ENCODE measurements at places on chromosomes 4 and X.

DNA sequence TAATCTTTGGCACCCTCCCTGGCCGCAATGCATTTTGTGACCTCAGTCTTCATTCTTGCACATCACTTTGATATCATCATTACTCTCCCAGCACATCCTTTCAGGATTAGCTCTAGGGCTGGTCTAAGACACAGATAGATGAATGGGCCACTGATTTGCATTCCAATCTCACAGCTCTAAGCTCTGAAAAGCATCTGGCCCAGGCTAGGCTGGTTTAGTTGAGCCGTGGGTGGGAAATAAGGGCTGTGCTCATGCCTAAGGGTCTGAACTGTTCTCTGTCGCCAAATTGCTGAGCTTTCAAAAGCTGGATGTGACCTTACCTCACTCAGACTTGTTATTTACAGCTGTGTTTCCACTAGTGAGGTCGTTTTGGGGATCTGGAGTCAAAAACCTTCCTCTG is 30.0 kb upstream of the SLC9A7 start:
- DNase-seq: no peak

DNA sequence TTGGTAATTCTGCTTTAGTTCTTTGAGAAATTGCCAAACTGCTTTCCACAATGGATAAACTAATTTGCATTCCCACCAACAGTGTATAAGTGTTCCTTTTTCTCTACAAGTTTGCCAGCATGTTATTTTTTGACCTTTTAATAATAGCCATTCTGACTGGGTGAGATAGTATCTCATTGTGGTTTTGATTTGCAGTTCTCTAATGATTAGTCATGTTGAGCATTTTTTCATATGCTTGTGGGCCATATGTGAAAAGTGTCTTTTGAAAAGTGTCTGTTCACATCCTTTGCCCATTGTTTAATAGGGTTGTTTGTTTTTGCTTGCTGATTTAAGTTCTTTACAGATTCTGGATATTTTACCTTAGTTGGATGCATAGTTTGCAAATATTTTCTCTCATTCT is 25.9 kb downstream of the ENPEP start:
- DNase-seq: no peak

GRCh38 chr4:148454835-148455234 is 12.6 kb upstream of the NR3C2 start:
- DNase-seq: no peak

- no peak for DNase-seq
These were observed 25.4 kb downstream of the MBNL3 start for GRCh38 chrX:132463411-132463810.

DNA sequence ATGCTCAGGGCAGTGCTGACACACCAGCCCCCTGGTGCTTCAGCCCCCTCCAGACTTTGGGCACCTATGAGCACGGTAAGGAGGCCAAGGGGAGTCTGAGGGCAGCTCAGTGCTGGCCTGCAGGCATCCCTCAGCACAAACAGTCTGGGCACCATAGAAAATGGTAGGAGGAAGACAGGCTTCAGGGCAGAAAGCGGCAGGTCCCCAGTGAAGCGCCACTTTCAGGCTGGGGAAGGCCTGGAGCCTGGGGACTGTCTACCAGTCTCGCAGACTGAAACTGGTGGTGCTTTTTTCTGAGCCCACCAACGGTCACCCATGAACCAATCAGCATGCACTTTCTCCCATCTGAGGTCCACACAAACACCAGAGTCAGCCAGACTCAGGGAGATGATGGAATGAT is 1074.7 kb downstream of the PCDH18 start:
- no peak for DNase-seq

DNA sequence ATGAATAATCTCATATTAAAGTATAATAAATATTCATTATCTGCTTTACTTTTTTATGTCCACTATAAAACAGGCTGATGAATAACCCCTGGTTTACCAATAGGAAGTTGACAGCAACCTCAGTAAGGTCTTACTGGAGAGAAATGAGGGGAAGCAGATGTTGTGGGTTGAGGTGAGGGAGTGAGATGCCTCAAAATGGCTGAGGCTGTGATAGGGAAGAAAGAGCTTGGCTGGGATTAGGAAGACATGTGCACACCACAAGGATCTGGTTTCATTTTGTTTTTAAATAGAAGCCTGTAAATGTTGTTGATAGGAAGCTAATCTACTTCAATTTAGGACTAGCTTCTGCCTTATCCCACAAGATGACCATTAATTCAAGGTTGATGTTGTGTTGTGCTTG is 14.4 kb upstream of the CYBB start:
- DNase-seq: no peak

DNA sequence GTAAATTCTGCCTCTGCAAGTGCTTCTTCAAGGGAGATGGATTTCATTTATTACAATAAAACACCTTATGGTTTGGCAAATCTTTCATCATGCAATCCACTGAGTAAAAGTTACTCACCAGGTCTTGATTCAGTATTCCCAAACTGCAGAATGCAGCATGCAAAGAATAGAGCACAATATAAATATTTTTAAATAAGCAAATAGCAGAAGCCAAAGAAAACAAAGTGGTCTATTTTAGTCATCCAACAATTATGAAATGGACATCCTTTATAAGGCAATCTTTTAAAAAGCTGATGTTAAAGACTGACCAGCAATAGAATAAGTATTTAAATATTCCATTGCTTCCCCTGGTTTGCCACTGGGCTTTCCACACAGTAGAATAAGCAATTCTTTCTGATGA is 59.5 kb downstream of the SLC39A8 start:
- no peak for DNase-seq

- no peak for DNase-seq
These were observed 1.8 kb upstream of the DOCK11 start for GRCh38 chrX:118493653-118494297.

GRCh38 chrX:79162076-79162475 is 17.6 kb downstream of the GPR174 start:
- DNase-seq: no peak

- DNase-seq: no peak
These were observed 1957.0 kb upstream of the AGA start for GRCh38 chr4:179399054-179399782.

DNA sequence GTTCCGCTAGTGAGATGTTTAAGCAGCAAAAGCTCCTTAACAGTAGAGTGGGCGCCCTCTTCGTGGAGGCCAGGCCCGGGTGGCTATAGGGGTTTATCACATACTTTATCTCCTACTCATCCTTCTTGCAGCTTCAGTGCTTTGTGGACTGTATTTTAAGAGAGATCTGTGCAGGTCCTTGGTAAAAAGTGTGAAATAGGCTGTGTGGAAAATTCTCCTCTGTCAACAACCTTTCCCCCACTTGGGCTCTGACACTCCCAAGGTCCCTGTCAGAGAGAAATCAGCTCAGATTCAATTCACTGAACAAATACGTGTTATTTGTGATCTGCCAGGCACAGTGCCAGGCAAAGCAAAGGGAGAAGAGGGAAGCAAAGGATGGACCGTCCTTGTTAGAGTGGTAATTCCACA is 214.3 kb upstream of the PPARGC1A start:
- DNase-seq: no peak

DNA sequence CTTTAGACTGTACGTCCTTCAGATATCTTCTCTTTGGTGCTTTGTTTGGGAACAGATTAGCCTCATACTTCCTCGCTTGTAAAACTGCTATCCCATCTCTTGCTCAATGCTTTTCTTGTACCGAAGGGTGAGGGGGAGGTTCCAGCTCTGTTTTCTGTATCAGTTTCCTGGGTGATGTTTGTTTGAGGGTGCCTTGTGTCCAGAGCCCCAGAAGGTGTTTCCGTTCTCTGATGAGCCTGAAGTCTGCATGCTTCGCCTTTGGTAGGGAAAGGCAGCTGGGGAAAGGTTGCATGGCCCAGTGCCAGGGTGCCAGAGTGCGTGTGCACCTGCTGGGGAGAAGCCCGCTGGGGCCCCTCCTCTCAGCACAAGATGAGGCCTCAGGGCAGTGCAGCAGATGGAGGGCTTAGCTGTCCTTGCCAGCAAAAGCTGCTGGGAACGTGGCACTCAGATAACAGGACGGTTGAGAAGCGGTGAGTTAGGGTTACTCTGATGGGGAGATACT is 73.7 kb downstream of the TBL1X start:
- no peak for DNase-seq

DNA sequence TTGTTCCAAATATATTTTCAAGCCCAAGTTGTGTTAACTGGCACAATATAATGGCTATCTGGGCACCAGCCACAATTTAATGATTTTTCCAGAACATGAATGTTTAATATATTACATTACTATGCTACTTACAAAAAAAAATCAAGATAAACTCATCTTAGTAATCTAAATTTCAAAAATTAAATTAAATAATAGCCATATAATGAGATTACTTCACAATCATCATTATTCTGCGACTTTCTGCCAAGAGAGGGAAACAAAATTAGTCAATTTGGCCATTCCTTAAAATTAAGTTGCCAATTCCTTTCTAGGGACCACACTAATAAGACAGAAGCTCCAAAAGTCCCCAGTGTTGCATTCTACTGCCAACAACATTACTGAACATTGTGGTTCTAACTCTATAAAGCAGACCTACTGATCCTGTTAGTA is 7.5 kb downstream of the NEK1 start:
- no peak for DNase-seq

DNA sequence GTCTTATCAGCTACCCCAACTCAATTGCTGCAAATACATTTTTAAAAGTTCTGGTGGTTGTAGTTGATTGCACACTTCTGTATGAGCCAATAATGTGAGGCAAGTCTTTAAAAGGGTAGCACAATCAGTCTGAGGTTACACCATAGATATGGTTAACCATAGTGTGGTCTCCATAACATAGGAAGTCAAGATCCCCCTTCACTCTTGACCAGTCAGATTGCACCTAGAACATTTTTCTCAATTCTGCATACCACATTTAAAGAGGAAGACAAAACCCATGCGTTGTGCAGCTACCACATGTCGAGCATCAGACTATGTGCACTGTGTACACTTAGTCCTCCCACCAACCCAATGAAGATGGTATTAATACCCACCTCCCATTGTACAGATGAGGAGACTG is 26.5 kb upstream of the CYBB start:
- DNase-seq: no peak

DNA sequence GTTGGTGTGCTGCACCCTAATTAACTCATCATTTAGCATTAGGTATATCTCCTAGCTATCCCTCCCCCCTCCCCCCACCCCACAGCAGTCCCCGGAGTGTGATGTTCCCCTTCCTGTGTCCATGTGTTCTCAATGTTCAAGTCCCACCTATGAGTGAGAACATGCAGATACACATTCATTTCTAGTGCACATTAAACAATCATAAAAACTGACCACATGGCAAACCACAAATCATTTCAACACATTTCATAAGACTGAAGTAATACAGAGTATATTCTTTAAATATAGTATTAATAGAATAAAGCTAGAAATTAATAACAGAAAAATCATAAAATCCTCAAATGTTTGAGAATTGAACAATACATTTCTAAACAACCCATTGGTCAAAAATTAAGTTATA is 34.1 kb downstream of the PRKG2 start:
- DNase-seq: no peak

- DNase-seq: no peak
These were observed 89.1 kb downstream of the SLC16A2 start for GRCh38 chrX:74510401-74510800.

GRCh38 chrX:15664487-15665444 is at the start of gene CLTRN:
Gene CLTRN (minus strand): TSS chrX:15664805. CDS start chrX:15664775, 30 bp downstream.
- DNase-seq: no peak

DNA sequence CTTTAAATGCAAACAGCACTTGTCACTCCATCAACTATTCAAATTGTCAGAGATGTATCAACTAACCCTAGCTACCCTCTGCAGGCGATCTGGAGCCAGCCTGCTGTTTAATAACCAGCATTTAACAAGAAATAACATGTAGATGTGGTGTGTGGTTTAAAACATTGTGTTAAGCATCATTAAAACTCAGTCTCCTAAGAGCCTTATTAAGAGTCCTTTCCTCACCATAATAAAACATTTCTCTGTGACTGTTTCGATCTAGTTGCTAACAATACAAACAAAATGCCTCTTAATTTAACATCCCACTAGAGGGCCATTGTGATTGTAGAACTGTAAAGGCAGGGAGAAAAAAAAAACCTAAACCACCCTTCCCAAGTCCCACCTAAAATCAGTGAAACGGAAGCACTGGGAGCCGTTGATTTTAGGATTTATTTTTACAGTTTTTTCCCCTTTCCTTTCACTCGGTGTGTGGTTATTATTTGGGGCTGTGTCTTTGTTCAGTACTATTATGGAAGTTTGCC is 708.6 kb downstream of the C4orf33 start:
- no peak for DNase-seq

- no peak for DNase-seq
These were observed 332.4 kb downstream of the SLC7A11 start for GRCh38 chr4:137909529-137910309.

DNA sequence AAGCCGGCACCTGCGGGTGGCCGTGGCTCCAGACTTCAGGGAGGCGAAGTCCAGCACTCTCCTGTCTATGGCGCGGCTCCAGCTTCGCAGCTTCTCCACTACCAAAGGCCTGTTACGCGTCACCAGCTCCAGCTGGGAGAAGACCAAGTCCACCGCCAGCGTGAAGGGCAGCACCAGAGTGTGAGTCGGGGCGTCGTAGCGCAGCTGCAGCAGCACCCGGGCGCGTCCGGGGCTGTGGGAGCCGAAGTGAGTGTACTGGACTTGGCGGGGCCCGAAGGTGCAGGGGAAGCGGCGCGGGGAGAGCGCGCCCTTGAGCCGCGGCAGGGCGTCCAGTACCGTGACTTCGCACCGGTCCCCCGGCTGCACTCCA is 444 bp downstream of the FREM3 start:
- no peak for DNase-seq

GRCh38 chrX:20500171-20500865 is 233.6 kb upstream of the RPS6KA3 start:
- no peak for DNase-seq

DNA sequence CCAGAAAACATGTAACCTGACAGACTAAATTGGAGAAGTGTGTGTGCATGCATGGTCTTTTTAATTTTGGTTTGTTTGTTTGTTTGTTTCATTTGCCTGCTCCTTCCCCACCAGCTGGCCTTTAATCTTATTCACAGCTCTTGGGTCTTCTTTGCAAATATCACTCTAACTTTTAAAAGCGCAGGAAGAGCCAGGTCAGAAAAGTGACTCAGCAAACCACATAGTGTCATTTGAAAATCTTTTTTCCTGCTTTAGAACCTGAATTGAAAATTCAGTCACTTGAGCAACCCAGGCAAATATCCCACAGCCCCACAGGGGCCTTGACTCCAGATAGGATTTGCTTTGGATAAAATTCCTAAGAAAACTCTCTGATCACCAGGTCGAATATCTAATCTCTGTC is 4.6 kb downstream of the TMEM255A start:
- DNase-seq: no peak

- no peak for DNase-seq
These were observed 96.2 kb upstream of the APOOL start for GRCh38 chrX:84907324-84907968.

DNA sequence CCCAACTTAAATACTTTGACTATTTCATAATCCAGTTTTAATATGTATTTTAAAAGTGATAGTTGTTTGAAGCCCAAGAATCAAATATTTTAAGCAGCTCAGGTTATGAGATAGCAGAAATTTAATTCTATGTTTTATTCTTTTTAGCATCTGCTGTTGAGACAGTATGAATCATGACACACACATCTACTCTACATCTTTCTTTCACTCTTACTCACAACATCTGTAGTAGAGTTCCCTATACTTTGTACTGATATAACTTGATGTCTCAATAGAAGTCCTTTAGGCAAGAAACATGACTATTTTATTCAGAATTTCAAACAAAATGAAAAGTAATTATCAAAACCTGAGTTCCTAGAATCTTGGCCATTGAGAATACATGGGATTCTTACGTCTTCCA is 187.9 kb upstream of the GNPDA2 start:
- DNase-seq: no peak

All from GM12864 (cell line).